ENCODE measurements at places on chromosomes 4 and X. TPM values are rescaled to one million over a fixed set of nuclear protein-coding genes. Genes with fewer than 3 reads are reported as not detected.
A peak's percentile ranks its signal among the peaks of the same experiment; 100 is the strongest.

DNA sequence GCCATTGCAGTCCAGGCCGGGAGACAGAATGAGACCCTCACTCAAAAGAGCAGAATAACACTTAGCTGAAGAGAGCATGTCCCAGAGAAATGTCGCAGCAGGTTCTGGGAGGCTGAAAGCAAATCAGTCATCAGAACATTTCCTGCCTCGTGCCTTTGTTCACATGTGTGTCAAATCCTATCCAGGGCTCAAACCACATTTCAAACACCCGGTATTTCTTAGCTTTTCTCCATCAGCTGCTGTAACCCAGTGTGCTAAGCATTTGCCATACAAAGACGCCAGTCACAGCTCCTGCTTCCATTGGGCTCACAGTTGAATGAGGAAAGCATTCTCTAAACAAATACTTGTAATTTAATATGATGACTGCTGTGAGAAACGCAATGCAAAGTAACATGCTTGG lies 6.0 kb downstream of the PALLD start:
- DNase-seq = no peak

- DNase-seq = no peak
Measured at GRCh38 chr4:116016201-116016600, 902.8 kb upstream of the NDST4 start.

DNA sequence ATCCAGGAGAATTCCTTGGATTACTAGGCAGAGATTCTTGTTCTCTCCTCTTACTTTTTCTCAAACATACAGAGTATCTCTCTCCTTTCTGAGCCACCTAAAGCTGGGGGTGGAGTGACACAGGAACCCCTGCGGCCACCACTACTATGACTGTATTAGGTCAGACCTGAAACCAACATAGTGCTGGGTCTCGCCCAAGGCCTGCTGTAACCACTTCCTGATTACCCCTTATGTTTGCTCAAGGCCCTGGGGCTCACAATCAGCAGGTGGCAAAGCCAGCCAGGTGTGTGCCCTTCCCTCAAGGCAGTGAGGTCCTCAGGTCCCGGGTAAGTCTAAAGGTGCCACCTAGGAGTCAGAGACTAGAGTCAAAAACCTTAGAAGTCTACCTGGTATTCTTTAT lies 166.4 kb downstream of the PARM1 start:
- DNase-seq = peak; percentile 70

GRCh38 chr4:30495251-30495650 lies 224.9 kb upstream of the PCDH7 start:
- no peak for DNase-seq

The HHIP gene
- 2.7 TPM for total RNA-seq

GRCh38 chr4:17587094-17587822 lies 10.3 kb downstream of the LAP3 start:
- DNase-seq = no peak

- DNase-seq = no peak
Measured at GRCh38 chrX:22090181-22090580, 58.1 kb downstream of the PHEX start.

The HSFX2 gene
- total RNA-seq = 0.36 TPM

DNA sequence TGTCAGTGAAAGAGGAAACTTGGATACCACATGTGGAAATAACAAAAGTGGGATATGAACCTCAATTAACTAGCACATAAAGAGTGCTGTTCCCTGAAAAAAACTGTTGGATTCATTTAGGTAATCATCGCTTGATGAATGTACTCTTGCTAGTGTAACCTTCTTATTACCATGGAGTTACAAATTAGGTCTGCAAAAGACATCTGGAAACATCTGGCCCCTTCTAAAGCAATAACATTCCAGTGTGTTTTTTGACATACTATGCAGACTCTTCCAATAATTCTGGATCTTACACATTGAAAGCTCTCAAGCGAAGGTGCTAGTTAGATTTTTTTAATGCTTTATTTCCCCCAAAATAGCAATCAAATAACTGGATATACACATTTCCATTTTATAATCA lies 134.6 kb downstream of the ATP10D start:
- DNase-seq = no peak

The CSAG1 gene
- not detected for total RNA-seq

- no peak for DNase-seq
Measured at GRCh38 chr4:7652006-7652405, 217.3 kb upstream of the PSAPL1 start.

- no peak for DNase-seq
Measured at GRCh38 chr4:165124488-165124887, 11.8 kb upstream of the TMEM192 start.

The LGI2 gene
- total RNA-seq = 0.53 TPM

DNA sequence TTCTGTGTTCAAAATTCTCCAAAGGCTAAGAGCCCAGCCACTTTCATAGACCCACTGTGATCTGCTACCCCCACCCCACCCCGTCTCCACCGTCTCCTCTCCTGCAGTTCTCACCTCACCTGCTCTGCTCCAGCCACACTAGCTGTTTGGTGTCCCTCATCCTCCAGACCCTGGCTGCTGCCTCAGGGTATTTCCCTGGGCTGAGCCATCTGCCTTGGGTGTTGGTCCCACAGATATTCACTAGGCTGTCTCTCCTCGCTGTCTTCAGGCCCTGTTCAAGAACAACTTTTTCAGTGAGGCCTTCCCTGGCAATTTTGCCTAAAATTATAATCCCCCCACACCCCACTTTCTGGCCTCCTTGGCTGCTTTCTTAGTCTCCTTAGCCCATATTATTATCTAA lies 31.8 kb upstream of the DAPP1 start:
- no peak for DNase-seq

GRCh38 chr4:94410678-94411206 lies 41.0 kb upstream of the PDLIM5 start:
- no peak for DNase-seq

- DNase-seq = no peak
Measured at GRCh38 chr4:173252024-173252935, 81.9 kb downstream of the HMGB2 start.

GRCh38 chrX:23251043-23251442 lies 83.6 kb upstream of the PTCHD1 start:
- DNase-seq = no peak

GRCh38 chrX:52140020-52140419 lies 44.7 kb upstream of the MAGED4 start:
- no peak for DNase-seq

- no peak for DNase-seq
Measured at GRCh38 chr4:620201-620600, 5.2 kb upstream of the PDE6B start.

- no peak for DNase-seq
Measured at GRCh38 chr4:126451237-126451873, 1136.6 kb downstream of the FAT4 start.

The UPF3B gene
- total RNA-seq = 7.2 TPM

- DNase-seq = no peak
Measured at GRCh38 chr4:71210823-71211222, 128.0 kb upstream of the SLC4A4 start.

DNA sequence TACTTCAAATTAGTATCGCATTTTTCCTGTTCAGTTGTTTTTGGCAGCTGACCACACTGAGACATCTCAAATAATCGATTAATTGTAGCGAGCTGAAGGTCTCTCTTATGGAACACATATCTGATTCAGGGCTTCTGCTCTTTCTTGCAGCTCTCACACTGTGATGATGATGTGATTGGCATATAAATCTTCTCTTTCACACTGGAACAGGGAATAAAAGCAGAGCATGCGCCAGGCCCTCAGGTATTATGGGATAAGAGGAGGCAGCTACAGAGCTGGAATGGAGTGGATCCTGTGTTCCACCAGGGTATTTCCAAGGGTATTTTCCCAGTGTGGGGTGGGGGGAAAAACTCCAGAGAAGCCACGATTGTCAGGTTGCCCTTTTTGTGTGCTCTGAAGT lies 265.4 kb upstream of the CASK start:
- DNase-seq = no peak

GRCh38 chr4:108370291-108371141 lies 201.8 kb upstream of the LEF1 start:
- DNase-seq = no peak

- DNase-seq = no peak
Measured at GRCh38 chr4:8585186-8585585, 5.0 kb downstream of the GPR78 start.

- DNase-seq = no peak
Measured at GRCh38 chr4:60657041-60657440, 543.1 kb upstream of the ADGRL3 start.

The C4orf17 gene
- total RNA-seq = not detected

- DNase-seq = no peak
Measured at GRCh38 chrX:66760651-66761050, 121.8 kb upstream of the EDA2R start.

GRCh38 chr4:118968005-118968404 lies 79.4 kb downstream of the SYNPO2 start:
- peak; percentile 67 for DNase-seq

- no peak for DNase-seq
Measured at GRCh38 chr4:167230744-167231143, 3.5 kb downstream of the SPOCK3 start.

DNA sequence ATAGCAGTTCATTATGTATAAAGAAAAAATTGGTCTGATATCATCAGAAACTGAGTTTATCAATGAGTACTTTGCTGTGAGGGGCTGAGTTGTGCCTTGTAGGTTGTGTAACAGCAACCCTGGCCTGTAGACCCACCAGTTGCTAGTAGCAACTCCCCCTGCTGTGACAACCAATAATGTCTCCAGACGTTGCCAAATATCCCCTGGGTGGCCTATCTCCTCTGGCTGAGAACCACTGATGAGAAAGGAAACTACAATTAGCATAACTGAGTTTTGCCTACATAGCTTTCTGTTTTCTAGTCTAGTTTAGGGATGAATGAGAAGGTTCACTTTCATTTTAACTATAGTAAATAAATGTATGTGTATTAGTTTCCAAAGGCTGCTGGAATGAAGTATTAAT lies 234.1 kb downstream of the CPE start:
- DNase-seq = no peak

The NSDHL gene
- 26.4 TPM for total RNA-seq

- no peak for DNase-seq
Measured at GRCh38 chr4:2091990-2092668, 33.0 kb downstream of the NAT8L start.

- DNase-seq = no peak
Measured at GRCh38 chr4:154616731-154617130, 4.3 kb upstream of the FGG start.

GRCh38 chr4:108398316-108398715 lies 222.1 kb upstream of the RPL34 start:
- DNase-seq = no peak

The DDIT4L gene
- total RNA-seq = not detected

GRCh38 chr4:157217708-157218107 lies 2.8 kb upstream of the GRIA2 start:
- DNase-seq = no peak

The PASD1 gene
- total RNA-seq = not detected

The PRPS2 gene
- 68.5 TPM for total RNA-seq

The ALAS2 gene
- not detected for total RNA-seq

GRCh38 chr4:38967260-38968095 lies 64.7 kb downstream of the TMEM156 start:
- DNase-seq = no peak

The GABRA4 gene
- 0.32 TPM for total RNA-seq

- DNase-seq = no peak
Measured at GRCh38 chr4:156767911-156768415, 203.6 kb downstream of the PDGFC start.

GRCh38 chrX:2965965-2966364 lies 36.8 kb upstream of the ARSD start:
- DNase-seq = no peak

DNA sequence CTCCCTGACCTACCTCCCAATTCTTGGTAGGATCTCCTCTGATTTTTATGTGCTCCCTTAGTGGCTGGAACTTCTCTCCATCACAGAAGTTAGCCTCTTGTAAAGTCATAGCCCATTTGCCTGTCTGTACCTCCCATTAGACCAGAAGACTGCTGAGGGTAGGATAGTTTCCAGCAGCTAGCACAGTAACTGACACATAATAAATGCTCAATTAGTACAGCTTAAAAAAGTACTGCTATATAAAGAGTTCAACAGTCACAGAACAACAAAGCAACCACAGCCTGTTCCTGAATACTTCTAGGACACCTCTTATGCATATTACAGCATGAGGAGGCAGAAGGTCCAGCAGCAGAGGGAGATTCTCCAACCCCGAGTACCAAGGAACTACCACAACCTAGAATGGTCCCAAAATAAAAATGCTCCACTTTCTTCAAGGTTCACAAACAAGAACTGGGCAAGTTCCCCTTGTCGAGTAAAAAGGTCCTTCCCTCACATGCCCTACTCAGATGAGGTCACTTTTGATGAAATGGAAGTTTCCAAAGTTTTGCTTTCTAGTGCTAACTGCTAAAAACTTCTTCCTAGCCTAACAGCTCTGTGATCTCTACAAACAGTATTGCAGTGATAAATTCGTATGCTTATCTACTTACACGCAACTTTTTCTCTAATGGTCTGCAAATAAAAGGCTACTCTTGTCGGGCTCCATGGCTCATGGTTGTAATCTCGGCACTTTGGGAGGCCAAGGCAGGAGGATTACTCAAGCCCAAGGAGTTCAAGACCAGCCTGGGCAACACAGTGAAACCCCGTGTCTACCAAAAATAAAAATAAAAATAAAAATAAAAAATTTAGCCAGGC lies 12.8 kb downstream of the MECP2 start:
- no peak for DNase-seq

The CLTRN gene
- 0.48 TPM for total RNA-seq

The FAM47A gene
- total RNA-seq = not detected

The TAF7L gene
- not detected for total RNA-seq

GRCh38 chrX:65451663-65452062 lies 82.9 kb downstream of the LAS1L start:
- no peak for DNase-seq

DNA sequence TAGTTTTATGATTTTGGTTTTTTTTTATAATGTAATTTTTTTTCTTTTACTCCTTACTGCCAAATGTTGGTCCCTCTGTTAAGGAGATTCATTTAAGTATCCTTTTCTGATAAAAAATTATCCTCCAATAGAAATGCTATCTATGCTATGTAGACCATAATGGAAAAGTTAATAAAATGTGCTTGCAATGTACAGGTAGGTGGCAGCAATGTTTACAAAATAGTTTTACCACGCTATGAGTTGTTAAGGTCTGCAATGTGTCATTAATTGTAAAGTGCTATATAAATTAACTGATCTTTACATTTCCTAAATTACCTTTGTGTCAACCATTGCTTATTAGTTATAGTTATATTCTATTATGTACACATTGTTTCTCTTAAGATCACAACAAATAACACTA lies 3.8 kb upstream of the CENPC start:
- DNase-seq = no peak

The POLN gene
- total RNA-seq = 4.6 TPM

The RPL9 gene
- 1,019 TPM for total RNA-seq

The NUDT10 gene
- total RNA-seq = not detected

DNA sequence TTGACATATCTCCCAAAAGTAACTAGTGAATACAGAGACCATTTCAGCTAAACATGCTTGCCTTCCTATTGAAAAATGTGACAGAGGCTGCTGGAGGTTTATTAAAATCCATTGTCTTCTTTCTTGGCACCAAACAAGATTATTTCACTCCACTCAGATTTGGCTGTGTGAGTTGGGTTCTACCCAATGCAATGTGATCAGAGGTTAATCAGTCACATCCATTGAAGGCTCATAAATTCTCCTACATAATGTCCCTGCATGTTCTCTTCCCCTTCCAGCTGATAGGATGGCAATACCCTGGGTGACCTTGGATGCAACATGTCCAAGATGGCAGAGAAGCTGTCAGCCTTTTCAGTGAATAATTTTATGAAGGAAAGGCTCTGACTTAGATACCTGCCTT lies 54.5 kb downstream of the TKTL2 start:
- no peak for DNase-seq

- no peak for DNase-seq
Measured at GRCh38 chr4:26911254-26911653, 50.6 kb downstream of the STIM2 start.

Measured in mucosa of descending colon (tissue), 3 donors.